ENCODE measurements at places on chromosomes 12 and 14. TPM values are rescaled to one million over a fixed set of nuclear protein-coding genes. Genes with fewer than 3 reads are reported as not detected.

CARMIL3 gene
- 0.48 TPM for total RNA-seq

KRT77 gene
- total RNA-seq = not detected

CLEC1A gene
- total RNA-seq = 0.68 TPM

COPS7A gene
- total RNA-seq = 54.3 TPM

PPP4R4 gene
- total RNA-seq = 0.04 TPM

PRR4 gene
- total RNA-seq = 0.64 TPM

BMAL2 gene
- 58.3 TPM for total RNA-seq

DHRS2 gene
- total RNA-seq = not detected

CD4 gene
- total RNA-seq = 2.2 TPM

PTPRR gene
- not detected for total RNA-seq

DDX23 gene
- total RNA-seq = 37.3 TPM

RFLNA gene
- total RNA-seq = not detected

TNS2 gene
- total RNA-seq = 10.6 TPM

LBHD2 gene
- total RNA-seq = not detected
